ENCODE measurements at places on chromosomes 2 and 18.

- DNase-seq, result no peak
These were observed 21.6 kb downstream of the ASB1 start for GRCh38 chr2:238448031-238448955.

DNA sequence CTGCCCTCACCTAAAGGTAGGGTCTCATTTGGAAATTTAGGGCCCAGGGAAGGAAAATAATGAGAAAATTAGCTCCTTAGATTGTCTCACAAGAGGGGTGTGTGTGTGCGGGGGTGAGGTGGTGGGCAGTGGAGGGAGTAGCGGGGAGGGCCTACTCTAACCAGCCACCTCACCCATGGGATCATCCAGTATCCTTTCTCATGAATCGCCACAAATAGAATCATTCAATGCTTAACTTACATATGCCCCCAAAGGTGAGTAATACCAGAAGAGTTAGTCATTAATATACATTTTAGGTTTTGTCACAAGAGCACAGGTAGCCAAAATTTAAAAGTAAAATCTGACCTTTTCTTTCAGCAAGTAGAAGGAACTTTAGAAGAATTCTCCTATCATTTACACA, 122.1 kb downstream of the PLEKHM3 start:
- no peak for DNase-seq

DNA sequence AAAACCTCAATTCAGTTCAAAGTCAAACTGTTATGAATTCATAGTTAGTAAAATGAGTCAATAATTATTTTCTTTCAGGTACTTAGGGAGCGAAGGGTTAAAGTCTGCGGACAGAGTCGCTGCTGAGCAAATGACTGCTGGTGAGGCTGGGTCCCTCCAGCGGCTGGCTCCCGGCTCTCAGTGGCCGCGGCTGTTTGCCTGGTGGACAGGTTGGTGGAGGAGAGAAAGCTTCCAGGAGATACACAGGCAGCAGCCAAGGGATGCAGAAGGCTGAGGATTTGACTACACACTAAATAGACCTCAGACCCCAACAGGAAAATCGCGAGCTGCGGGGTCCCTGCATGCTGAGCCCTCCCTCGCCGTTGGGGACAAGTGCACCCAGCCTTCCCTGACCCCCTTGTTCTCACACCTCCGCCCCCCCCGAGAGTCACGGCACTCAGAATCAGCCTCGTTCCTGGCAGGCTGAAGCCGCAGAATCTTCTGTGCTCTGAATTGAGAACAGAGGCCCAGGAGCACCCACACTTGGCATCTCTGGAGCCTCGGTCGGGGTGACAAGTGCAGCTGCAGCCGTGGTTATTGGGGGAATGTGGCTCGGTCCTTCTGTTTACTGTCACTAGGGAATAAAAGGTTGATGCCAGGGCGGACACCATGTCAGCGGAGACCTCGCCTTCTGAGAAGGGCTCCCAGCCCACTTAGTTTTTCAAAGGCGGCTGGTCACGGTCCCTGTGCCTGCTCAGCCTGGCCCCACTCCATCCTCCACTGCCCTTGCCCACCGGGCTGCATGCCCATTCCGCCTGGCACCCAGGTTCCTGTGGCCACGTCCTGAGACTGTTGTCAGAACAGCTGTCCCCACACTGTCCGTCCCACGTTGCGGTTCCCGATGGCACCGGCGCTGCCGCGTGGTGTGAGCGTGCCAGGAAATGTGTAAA, 74.0 kb downstream of the SLC66A2 start:
- DNase-seq, result no peak

DNA sequence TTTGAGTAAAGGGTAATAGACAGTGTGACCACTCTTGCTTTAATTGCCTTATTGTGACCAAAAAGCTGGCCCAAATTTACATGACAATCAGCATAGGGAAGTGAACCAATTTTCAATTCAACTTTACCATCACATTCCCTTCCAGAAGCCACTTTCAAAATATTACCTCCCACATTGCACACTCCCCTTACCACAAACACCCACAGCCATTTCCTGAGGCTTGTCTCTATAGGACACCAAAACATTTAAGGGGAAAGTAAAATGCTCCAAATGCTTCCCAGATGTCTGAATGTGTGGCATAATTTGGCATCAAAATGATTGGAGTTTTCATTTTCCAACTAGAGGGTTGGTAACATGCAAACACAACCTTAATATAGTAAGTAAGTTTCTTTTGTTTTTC, 616.1 kb downstream of the SLC4A3 start:
- no peak for DNase-seq

GRCh38 chr18:14917311-14917710, 169.3 kb downstream of the ANKRD30B start:
- DNase-seq, result no peak

DNA sequence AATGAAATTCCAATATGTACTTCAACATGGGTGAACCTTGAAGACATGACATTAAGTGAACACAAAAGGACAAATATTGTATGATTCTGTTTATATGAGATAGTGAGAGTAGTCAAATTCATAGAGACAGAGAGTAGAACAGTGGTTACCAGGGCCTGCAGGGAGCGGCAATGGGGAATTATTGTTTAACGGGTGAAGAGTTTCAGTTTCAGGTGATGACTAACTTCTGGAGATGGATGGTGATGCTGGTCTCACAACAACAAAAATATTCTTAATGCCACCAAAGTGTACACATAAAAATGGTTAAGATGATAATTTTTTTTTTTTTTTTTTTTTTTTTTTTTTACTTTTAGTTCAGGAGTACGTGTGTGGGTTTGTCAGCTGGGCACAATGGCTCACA, 109.4 kb upstream of the TMEM200C start:
- DNase-seq, result no peak

- DNase-seq, result no peak
These were observed 12.2 kb downstream of the ICOS start for GRCh38 chr2:203948733-203949132.

DNA sequence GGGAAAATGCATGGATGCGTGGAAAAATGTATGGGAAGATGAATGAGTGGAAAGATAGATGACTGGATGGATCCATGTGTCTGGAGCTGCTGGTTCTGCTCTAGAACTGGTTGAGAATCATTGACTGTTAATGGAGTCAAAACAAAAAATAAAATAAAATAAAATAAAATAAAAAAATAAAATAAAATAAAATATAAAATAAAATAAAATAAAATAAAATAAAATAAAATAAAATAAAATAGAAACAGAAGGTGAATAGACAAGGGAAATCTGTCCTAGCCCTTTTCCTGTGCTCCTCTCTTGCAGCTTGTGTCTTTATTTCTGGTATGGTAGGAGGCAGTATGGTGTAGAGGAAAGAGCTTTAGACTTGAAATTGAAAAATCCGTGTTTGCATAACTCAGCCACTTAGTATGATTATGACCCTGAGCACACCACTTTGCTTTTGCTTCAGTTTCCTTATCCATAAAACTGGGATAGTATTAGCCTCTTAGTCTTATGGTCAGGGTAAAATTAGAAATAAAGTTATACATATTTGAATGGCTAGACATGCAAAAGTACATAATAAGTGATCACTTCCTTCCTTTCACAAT, 51.0 kb downstream of the PSD4 start:
- DNase-seq, result no peak

GRCh38 chr2:222722327-222722946, 51.0 kb downstream of the MOGAT1 start:
- DNase-seq, result no peak
